ENCODE measurements at places on chromosomes 1 and 21. TPM values are rescaled to one million over a fixed set of nuclear protein-coding genes. Genes with fewer than 3 reads are reported as not detected.
A peak's percentile ranks its signal among the peaks of the same experiment; 100 is the strongest.

FAM163A gene
- total RNA-seq, result not detected

GRCh38 chr1:161510477-161510876, 5.2 kb downstream of the FCGR2A start:
- no peak for DNase-seq

HSF2BP gene
- 7.3 TPM for total RNA-seq

GRCh38 chr1:45914836-45915235, 111.4 kb downstream of the MAST2 start:
- no peak for DNase-seq

VHLL gene
- not detected for total RNA-seq

DNA sequence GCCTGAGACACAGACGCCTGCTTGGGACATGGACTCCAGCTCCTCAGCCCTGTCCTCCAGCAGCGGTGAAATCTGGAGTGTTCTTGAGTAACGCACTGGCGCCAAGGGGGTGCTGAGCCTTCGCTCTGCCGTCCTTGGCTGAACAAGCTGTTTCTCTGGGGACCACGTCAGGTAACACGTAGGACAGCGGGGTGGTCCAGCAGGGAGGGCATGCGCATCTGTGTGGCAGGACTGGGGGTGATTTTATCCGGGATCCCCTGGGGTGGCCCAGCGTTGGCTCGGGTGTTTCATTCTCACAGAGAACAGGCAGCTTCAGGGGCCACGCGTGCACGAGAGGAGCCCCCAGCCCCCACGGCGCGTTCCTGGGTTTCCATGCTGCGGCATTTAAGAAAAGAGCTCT, 61.2 kb downstream of the AGPAT3 start:
- DNase-seq, result no peak

DNA sequence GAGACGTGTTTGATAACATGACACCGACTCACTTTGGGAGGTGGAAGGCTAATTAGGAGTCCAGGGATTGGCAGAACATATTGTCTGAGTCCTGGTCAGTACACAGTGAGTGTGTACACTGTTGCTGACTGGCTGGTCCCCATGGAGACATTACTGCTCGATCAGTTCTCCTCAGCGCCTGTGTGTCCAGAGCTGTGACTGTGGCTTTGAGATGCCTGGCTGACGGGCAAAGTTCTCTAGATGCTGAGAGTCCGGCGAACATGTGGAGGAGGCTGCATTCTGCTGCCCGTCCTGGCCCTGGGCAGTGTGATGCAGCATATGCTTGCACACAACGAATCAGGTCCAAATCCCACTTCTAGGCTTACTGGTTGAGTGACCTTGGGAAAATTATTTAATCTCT, 280.1 kb upstream of the ST6GALNAC5 start:
- DNase-seq, result no peak

ZNF648 gene
- total RNA-seq, result not detected

CD84 gene
- total RNA-seq, result not detected

DNA sequence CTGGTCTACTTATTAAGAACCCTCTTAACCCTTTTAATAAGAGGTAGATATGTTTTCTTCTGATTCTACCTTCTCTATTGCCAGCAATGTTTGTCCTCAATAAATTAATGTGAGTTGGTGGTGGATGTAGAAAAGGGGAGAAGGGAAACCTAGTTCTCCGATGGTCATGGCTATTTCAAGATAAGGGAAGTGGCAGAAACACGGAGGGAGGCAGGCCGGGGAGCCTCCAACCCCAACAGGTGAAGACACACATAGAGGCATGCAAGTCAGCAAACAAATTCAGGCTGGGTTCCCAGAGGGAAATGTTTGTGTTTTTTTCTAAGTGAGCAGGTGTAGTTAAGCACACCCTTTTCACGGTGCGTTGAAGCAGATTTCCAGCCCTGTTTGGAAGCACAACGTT, 31.0 kb upstream of the CLDN14 start:
- no peak for DNase-seq

GRCh38 chr1:51605961-51606723, 10.8 kb upstream of the OSBPL9 start:
- DNase-seq, result no peak

- no peak for DNase-seq
Measured at GRCh38 chr1:21672478-21673276, 3.5 kb upstream of the RAP1GAP start.

DNA sequence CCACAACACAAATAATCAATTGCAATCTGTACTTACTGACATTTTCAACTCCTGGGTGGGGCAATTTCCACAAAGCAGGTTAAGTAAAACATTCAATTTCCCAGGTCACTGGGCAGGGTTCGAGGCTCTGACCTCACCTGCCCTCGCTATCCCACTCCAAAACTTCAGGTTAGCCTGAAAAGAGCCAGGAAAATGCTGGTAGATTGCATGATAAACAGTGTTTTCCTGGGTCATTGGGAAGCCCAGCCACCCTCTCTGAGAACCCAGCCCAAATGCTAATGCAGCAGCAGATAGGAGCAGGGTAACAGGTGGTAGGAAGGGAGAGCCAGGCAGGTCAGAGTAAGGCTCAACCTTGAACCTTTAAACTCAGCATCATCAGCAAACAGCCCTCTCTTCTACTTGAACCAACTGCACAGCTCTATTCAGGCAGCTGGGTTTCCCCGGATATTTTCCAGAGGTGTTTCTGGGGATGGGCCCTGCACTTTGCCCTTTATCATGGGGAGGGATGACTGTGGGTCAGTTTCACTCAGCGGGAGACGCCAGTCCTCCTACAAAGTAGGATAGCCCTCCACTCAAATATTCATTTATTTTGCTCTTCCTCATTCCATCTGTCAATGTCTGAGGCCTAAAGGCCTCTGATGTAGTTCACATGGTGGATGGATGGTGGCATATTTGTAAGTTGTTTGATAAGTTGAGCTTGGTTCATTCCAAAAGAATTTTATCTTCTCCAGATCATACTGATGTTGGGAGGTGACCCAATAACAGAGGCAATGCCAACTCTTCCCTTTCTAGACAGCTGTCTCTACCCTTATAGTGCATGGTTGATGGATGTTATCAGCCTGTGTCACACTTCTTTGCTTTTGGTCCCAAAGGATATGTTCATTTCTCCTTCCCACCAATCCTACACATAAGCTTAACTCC, 65.7 kb downstream of the DUSP10 start:
- peak; percentile 14 for DNase-seq

GRCh38 chr1:63935143-63935542, 161.3 kb downstream of the ROR1 start:
- DNase-seq, result peak; percentile 11

DNA sequence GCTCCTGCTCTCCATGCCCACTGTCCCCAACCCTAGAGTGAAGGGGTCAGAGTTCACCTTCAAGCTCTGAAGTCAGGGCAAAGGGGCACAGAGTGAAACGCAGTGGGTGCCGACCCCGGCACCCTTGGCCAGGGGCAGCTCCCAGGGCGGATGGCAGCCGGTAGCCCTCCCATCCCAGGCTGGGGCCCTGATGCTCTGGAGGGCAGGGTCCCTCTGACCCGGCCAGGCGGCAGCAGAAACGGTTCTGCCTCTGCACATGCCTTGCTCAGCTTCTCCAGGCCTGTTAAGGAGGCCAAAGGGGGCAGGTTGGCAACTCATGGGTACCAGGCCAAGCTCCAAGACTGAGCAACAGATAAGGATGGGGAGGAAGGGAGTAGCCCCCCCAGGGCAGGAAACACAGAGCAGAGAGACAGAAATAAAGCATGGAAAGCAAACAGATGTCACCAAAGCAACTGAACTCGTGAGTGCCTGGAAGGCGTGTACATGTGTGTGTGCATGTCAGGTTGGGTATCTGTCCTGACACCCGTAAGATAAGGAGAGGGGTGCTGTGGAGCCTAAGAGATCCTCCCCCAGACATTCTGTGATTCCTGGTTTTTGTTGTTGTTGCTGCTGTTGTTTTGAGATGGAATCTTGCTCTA, 112.3 kb upstream of the IFFO2 start:
- no peak for DNase-seq

DNA sequence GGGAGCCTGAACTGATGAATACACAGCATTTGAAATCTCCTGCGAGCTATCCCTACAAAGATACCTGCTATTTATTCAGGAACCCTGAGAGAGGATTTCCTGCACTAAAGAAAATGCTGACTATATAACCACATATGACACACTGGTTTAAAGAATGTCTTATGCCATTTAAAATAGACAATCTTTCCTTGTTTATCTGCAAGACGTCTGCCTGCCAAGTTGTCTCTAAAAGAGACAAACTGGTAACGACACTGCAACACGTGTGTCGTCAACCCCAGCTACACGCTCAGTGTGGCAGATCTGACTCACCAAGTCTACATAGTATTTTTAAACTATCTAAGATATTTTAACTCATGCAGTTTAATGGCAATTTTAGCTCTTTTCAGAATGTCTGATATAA, 42.7 kb downstream of the APP start:
- DNase-seq, result no peak

DNA sequence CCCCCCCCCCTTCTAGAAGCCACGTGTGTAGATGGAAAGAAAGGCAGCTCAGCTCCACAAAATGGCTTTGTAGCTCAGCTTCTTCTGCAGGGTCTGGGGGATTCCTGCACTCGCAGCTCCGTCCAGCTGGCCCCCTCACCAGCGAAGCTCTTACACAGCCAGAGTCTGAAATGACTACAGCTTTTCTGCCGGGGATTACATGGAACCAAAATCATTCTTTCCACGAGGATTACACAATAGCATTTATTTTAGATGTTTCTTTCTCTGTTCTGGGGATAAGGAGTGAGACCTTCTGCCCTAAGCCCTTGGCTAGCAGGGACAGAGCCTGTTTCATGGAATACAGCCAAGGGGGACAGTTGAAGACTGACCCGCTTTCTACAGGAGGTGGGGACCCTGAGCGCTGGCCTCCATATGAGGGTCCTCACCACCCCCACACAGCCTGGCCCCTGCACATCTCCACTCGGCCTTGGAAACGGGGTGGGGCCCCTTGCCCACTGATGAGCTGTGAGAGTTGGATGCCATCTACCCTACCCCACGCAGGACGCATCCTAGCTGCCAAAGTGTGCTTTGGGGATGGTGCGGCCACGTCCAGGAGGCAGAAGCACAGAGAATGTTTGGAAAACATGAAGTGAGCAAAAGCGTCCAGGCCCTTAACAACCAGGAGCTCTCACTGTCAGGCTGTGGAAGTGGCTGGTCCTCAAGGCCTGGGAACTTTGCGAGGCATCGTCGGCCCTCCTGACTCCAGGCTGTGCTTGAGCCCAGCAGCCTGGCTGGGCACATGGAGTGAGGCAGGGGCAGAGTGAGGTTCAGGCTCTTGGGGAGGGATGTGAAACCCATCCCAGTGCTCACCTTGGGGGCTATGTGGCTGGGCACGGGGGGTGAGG, 14.5 kb downstream of the ACTRT2 start:
- no peak for DNase-seq

RYR2 gene
- total RNA-seq, result not detected

DNA sequence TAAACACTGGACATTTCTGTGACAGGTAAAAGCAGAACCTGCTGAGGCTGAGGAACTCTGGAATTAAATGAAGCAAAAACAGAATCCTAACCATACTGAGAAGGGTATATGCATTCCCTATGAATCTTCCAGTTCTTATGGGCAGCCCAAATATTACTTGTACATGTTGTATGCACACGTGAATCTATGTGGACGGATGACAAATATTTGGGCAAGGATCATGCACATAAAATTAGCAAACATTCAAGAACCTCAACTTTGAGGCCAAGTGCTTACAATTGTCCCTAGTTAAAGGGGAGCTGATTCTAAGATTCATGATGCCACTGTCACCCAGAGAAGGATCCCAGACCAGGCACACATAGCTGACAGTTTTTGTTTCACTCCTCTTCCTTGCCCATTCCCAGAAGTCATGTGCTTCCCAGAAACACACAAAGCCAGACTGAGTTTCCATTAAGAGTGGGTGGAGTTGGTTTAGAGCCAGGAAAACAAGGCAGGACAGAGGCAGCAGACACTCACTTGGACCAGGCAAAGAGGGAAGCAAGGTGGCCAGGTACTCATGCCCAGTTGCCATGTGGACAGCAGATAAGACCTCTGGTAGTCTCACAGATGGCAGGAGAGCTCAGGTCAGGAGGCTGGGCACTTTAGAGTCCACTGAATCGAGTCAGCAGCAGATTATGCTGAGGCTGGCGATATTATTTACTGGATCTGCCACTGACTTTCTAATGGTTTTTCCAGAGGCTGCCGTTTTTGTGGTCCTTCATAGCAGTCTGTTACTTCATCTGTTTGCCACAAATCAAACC, 25.6 kb downstream of the AK2 start:
- no peak for DNase-seq

MYOC gene
- total RNA-seq, result not detected

GRCh38 chr1:178898401-178898800, 27.5 kb upstream of the ANGPTL1 start:
- DNase-seq, result no peak

LCE3D gene
- total RNA-seq, result not detected

EXO1 gene
- total RNA-seq, result 32.1 TPM

GRCh38 chr1:205355075-205355453, 1.7 kb downstream of the KLHDC8A start:
- DNase-seq, result peak; percentile 69

DNA sequence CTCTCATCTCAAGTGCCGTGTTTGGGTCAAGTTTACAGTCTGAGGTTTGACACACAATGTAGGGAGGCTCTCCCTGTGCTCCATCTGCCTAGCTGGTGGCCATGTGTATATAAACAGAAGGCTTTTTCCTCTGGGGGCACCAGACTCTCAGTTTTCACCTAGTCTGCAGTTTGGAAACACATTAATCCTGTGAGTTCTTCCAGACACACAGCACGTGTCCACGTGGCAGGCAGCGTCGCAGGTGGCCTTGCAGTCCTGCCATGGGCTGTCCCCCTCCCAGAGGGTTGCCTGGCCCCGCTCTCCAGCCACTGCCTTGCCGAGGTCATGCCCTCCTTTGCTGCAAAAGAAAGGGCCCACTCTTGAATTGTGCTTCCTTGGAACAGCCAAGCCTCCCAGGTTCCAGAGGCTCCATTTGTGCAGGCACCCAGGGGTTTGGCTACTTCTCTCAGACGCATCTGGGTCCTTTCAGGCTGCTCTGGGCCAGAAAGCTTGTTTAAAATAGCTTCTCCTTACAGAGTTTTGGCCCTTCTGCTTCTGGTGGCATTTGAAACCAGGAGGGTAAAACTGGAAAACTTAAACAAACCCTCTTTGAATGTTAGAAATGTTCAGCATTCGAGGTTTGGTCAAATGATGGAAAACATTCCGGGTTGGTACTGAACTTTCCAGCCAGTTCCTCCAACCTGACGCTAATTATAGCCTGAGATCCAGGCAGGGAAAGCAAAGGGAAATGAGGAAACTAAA, 4.4 kb upstream of the RUNX1 start:
- no peak for DNase-seq

HLCS gene
- 21.6 TPM for total RNA-seq

Measured in PC-9 (cell line).